Anterior cingulate cortex (tissue), 58 donors: ENCODE measurements at places on chromosomes 1 and 21.
A peak's percentile ranks its signal among the peaks of the same experiment; 100 is the strongest.

DNA sequence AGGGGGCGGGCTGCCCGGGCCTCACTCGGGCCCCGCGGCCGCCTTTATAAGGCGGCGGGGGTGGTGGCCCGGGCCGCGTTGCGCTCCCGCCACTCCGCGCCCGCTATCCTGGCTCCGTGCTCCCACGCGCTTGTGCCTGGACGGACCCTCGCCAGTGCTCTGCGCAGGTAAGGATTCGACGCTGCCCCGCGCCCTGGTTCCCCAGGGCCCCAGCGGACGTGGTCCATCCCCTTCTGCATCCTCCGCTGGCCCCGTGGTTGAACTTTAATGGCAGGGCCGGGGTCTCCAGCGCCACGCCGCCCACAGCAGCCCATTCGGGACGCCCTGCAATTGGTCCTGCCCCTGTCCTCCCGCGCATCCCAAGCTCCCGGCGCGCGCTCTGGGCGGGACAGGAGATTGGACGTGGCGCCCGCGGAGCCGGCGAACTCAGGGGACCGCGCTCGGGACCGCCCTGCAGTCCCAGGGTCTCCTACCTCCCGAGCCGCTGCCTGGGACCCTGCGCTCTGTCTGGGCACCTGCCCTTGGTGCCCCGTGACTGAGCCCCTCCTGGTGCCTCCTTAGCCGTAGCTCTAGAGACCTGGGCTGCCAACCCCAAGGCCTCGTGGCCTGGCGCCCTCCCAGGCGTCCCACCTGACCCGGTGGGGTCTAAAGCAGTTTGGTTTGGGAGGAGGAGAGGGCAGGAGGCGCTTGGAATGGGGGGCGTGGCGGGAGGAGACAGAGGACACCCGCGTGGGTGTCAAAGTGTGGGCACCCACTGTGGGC is at the start of gene ALPL:
ALPL (plus strand) TSS at position 73 of the 762 bp plus-strand sequence. CDS start 44,659 bp downstream, outside the sequence.
- DNase-seq = no peak

DNA sequence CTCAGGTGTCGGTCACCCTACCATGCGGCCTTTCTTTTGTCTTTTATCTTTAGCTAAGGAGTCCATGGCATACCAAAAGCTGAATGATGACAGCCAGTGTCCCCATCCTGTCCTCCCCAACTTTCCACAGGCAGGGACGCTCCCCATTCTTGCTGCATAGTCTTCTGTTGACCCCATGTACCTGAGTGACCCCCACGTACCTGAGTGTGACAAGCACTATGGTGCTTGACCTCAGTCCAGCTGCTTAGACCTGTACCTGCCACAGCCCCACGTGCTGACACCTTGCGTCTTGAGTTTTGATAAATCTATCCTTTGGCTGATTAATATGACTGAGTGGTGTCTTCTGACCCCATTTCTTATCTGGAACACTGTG is 26.9 kb downstream of the SKI start:
- DNase-seq = no peak

DNA sequence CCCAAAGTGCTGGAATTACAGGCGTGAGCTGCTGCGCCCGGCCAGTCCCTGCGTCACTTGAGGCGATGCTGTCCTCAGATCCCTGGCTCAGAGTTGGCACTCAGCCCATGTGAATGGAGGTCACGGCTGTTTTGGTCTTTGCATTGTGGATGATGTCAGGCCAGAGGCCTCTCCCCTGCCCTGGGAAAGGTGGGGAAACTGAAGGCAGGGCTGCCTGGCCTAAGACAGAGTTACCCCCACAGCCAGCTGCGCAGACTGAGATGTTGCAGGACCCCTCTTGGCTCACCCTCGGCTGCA is 821 bp downstream of the MASP2 start:
- no peak for DNase-seq

- no peak for DNase-seq
Observed at GRCh38 chr1:63135174-63135512, 187.2 kb upstream of the FOXD3 start.

DNA sequence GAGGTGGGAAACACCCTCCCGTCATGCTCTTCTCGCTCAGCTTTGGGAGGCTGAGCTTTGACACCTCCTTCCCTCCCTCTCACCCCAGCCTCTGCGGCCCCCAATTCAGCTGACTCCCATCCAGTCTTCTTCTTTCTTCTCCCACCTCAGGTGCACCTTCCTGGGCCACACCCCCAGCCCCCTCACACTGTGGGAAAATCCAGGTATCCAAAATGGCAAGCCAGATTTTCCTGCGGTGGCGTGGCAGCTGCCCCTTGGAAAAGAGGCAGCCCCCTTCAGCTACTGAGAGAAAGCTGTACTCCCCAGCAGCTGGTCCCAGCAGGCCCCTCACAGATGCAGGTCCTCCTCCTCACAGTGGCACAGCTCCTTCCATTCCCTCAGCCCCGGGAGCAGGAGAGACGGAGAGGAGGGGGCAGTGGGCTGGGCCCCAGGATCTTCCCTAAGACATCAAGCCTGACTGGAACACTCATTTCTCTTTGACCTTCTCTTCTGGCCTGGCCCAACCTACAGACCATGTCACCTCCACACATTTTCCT is 61.6 kb downstream of the OPTC start:
- no peak for DNase-seq

GRCh38 chr1:5745800-5746610 is 246.2 kb downstream of the NPHP4 start:
- DNase-seq = peak; percentile 52

- DNase-seq = no peak
Observed at GRCh38 chr1:199449221-199449620, 578.3 kb upstream of the NR5A2 start.

GRCh38 chr21:26572076-26572701 is 897 bp downstream of the CYYR1 start:
- no peak for DNase-seq

GRCh38 chr21:10463156-10463555 is 58.2 kb upstream of the TPTE start:
- no peak for DNase-seq

GRCh38 chr1:49293016-49293415 is 516.3 kb upstream of the BEND5 start:
- no peak for DNase-seq

GRCh38 chr1:52915211-52915854 is 6.2 kb downstream of the ECHDC2 start:
- DNase-seq = no peak

DNA sequence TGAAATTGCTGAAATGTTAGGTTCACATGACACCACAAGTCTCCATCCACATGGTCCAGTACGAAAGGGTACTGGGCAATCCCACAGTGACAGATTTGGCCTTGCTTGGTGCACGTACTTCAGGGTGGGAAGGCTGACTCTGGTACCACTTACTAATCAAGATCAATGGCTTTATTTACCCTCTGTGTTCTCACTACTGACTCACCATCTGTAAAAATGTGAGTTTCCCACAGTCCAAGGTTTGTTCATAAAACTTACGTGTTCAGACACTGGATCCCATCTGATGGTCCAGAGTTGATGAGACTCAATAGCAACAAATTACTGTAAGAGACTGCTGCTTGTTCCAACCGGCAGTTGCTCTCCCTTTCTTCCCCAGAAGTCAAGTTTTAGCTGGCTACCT is 231.7 kb downstream of the LMX1A start:
- no peak for DNase-seq

DNA sequence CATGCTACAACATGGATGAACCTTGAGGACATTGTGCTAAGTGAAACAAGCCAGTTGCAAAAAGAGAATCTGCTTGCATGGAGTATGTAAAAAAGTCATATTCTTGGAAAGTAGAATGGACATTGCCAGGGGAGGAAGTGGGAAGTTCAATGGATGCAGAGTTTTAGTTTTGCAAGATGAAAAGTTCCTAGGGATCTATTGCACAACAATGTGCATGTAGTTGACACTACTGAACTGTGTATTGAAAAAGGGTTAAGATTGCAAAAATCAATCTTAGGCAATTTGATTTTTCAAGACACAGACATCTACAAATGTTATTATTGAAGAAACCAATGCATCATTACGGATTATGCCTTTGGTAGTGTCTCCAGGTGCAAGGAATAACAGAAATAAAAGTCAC is 50.3 kb upstream of the MAGI3 start:
- DNase-seq = no peak
